ENCODE measurements at places on chromosomes 12 and 14.

GRCh38 chr12:69410571-69410970, 51.0 kb downstream of the YEATS4 start:
- DNase-seq, result no peak

- DNase-seq, result no peak
Observed at GRCh38 chr14:76918782-76919394, 92.7 kb downstream of the LRRC74A start.

- no peak for DNase-seq
Observed at GRCh38 chr12:64618953-64619590, 8.8 kb downstream of the RASSF3 start.

- DNase-seq, result no peak
Observed at GRCh38 chr12:67523538-67523937, 125.0 kb upstream of the DYRK2 start.

DNA sequence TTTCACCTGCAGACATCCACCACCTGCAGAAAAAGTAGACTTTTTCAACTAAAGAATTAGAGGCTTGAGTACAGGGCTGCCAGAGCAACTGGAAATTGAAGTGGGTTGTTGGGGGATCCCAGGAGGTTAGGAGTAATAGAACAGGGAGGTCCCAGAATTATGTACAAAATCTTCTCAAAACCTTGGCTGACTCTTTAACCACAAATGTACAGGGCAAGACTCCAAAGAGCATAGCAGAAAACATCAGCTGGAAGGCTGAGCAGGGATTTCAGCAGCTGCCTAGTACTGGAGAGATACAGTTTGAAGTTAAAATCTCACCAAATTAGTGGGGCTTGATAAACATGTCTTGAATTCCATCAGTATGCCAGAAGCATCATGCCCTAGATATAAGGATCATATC, 191.6 kb downstream of the CRADD start:
- no peak for DNase-seq

GRCh38 chr12:2273288-2273687, 220.5 kb downstream of the CACNA1C start:
- DNase-seq, result no peak

GRCh38 chr12:71134405-71134804, 23.4 kb downstream of the TSPAN8 start:
- no peak for DNase-seq

DNA sequence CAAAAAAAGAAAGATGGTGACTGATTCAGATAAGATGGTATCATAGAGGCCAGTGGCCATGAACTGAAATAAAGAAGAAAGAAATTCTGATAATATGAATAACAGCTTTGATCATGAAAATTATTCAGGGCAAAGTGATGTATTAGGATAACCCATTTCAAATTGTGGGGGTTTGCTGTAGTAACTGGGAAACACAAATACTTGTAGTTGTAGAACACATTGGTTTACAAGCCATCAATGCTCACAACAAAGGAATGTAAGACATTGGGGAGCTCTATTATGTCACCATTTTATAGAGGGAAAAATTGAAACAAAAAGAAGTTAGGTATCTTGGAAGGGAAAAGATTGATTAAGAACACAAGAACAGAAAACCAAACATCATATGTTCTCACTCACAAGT, 140.4 kb upstream of the FRMD6 start:
- no peak for DNase-seq

GRCh38 chr12:46147144-46147543, 121.7 kb downstream of the SLC38A1 start:
- no peak for DNase-seq
